M059J (cell line): ENCODE measurements at places on chromosomes 7 and 10. TPM values are rescaled to one million over a fixed set of nuclear protein-coding genes. Genes with fewer than 3 reads are reported as not detected.

GRCh38 chr10:127081851-127082345 is 114.5 kb downstream of the INSYN2A start:
- DNase-seq, result no peak

DNA sequence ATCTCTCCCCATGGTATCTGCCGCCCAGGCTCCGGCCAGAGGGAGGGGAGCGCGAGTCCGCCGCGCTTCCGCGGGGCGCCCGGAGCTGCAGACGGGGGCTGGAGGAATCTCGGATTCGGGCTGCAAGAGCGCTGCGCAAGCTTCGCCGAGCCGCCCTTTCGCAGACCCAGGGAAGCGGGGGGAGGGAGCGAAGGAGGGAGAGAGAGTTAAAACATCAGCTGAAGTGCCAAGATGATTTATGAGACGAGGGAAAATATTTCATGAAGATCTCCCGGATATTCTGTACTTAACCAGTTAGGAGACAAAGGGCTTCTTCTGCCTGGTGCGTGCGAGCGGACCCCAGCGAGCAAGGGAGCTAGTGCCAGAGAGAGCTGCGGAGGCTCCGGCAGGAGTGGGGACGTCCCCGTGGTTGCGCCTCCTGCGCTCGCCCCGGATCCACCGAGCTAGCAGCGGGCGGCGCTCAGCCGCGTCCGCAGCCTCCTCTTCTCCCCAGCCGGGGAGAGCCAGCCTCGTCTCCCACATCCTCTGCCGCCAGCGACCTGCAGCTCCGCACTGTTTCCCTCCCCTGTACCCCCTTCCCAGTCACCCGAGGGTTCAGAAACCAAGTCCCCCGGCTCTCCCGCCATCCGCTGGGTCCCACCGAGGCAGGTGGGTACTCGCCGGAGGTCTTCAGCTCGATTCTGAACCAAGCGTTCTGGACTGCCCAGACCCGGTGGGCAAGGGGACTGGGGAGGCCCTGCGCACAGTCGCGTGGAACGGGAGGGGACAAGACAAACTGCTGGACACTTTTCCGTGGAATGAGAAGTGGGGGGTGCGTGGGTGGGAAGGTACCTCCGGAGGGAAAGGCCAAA is 1.0 kb upstream of the PAX2 start:
- peak; percentile 22 for DNase-seq

DNA sequence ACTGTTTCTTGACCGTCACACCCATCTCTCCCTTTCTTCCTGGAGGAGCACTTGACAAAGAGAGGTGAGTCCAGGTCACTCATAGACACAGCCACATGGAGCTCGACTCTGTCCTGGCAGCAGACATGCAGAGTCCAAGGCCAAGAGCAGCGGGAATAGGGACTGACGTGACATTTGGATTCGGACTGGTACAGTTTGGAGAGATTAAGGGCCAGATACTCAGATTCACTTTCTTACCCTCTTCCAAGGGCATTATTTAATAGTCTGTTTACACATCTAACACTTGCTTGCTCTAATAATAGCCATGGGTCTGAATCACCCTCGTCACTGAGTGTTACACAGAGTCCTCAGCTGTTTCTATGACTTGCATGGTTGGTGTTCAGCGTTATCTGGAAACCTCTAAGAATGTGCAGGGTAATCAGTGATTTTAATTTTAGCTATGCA is 39.2 kb upstream of the OTUD1 start:
- peak; percentile 62 for DNase-seq

GRCh38 chr10:132632851-132633684 is 95.5 kb downstream of the INPP5A start:
- DNase-seq, result peak; percentile 4

GRCh38 chr10:112969542-112969941 is 19.5 kb downstream of the TCF7L2 start:
- DNase-seq, result no peak

GRCh38 chr7:4939971-4940728 is 18.8 kb downstream of the MMD2 start:
- DNase-seq, result no peak

GRCh38 chr7:104982308-104983075 is 31.5 kb upstream of the KMT2E start:
- DNase-seq, result peak; percentile 71

- peak; percentile 91 for DNase-seq
Observed at GRCh38 chr10:92972066-92972870, 88.3 kb upstream of the CYP26C1 start.

Gene IGFBP1
- 0.07 TPM in 1 of 2 replicates, not detected in the other for total RNA-seq
